ENCODE measurements at places on chromosomes 5 and 9.

DNA sequence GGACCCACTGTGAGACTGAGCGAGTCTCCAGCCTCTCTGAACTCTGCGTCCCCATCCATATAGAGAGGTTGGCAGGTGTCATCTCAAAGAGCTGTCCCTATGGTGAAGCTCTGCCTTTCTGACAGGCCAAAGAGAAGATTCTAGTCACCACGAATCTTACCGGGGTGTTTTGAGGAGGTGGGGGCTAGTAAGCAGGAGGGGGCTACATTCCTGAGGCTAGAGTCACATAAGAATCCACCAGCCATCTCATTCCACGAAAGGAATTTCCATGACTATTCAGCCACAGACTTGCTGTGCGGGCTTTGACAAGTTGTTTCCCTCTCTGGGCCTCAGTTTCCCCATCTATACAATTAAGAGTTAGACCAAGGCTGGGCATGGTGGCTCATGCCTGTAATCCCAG lies 16.3 kb downstream of the PDGFRB start:
- DNase-seq, result no peak

DNA sequence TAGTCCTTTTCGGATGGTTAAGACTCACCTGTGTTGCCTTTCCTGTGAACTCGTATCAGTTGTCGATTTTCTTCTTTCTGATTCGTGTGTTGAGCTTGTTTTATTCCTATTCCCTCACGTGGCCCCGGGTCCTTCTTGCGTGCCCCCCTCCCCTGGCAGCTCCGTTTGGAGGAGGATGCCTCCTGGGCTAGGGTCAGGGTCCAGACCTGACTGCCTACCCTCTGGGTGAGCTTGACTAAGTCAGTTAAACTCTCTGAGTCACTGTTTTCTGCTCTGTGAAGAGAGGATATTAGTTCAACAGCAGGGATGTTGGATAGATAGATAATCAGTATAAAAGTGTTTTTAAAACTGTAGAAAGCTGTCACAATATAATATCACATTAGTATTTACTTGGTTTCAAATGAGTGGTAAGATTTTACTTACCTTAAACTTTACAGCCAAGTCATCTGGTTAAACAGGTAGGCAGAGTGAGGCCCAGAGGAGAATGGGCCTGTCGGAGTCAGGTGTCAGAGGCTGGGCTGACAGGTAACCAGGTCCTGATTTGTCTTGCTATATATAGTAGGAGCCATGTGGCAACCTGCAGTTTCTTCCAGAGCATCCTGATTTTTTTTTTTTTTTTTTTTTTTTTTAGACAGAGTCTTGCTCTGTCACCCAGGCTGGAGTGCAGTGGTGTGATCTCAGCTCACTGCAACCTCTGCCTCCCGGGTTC lies 24.2 kb downstream of the PPARGC1B start:
- DNase-seq, result no peak

- no peak for DNase-seq
These were observed 5.0 kb upstream of the GPRIN1 start for GRCh38 chr5:176614805-176615478.

DNA sequence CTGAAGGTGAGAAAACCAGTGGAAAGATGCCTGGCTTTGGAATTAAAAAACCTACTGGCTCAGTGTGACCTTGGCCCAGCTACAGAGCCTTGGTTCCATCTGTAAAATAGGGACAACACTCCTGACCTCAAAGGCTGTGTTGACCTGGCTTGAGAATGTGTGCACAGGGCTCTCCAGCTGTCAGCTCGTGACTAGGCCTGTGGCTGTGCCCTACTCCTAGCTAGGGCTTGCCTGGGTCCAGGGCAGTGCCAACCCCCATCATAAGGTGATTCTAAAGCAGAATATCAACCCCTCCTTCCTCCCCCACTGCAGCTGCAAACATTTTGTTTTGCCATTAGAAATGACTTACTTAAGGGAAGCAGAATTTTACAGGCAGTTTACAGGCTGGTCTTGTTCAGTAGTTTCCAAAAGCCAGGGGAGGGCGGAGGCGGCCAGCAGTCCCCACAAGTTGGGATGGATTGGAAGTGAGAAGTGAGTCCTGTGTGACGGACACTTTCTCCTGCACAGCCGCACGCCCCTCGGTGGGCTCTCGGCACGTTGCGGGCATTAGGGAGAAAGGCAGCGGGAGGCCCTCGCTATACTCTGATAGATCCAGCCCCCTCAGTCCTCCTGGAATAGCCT lies 7.3 kb downstream of the PITX1 start:
- no peak for DNase-seq

DNA sequence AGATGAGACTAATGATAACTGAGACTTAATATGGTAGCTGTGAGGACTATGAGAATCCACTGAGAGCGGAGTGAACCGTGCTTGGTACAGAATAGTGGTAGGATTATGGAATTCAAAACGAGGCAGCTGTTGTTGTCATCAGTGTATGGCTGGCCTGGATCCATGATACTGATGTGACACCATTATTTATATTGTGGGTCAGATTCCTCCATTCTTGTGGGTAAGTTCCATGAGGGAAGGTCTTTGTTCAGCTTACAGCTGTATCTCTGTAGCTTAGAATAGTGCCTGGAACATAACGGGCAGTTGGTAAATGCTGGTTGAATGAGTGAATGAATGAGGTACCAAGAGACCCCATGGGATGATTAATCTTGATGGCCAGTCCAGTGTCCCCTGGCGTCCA lies 61.8 kb downstream of the ACER2 start:
- DNase-seq, result no peak

DNA sequence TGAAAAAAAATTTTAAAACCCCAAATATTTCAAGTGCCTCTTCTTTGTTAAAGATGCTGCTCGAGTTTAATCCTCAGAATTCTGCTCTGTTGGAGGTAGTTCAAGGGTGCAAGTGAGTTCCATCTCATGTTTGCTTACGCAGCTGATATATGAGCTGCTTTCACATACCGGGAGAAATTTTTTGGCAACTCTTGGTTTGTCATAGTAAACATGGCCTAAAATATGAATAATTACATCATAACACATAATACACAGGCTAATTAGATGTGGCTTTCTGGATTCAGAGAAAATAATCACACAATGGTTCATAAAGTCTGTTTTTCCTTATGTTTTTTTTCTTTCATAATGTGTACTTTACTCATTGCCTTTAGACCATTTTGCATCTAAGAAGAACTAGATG lies 1134.1 kb downstream of the PTPRD start:
- no peak for DNase-seq

DNA sequence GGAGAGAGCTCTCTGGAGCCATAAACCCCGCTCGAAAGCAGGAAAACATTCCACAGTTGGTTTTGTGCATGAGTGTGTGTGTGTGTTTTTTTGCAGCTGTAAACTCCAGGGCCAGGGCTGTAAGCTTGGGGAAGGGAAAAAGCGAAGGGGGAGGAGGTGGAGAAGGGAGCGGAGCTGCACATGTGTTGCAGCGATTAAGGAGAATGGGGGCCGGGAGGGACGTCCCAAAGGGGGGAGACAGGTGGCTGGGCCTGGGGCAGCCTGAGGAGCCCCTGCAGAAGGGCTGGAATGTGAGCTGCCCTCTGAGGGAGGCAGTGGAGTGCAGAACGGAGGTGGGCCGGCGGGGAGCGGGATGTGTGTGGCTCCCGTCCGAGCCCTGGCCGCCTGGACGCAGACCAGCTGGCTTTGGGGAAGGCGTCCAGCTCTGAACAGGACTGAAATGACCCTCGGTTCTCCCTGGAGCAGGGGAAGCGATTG lies 2.7 kb upstream of the MYMK start:
- DNase-seq, result no peak

- no peak for DNase-seq
These were observed 162.1 kb downstream of the CCDC192 start for GRCh38 chr5:127865273-127865672.

DNA sequence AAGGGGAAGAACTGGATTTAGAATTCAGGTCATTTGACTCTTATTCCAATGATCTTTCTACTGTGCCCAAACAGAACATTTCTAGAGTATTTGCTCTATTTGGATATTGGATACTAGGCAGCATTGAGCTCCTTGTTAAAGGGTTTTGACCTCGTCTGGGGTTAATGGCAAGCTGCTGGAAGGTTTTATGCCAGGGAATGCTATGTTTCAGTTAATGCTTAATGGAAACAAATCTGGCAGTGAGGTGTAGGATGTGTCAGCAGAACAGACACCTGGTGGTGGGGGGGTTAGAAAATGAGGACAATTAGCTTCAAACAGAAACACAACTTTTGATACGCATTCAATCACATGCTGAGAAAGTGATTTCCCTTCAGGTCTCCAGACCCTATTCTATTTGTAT lies 51.5 kb downstream of the AGXT2 start:
- DNase-seq, result no peak

- DNase-seq, result no peak
These were observed 606 bp downstream of the EEIG1 start for GRCh38 chr9:127980060-127980705.

DNA sequence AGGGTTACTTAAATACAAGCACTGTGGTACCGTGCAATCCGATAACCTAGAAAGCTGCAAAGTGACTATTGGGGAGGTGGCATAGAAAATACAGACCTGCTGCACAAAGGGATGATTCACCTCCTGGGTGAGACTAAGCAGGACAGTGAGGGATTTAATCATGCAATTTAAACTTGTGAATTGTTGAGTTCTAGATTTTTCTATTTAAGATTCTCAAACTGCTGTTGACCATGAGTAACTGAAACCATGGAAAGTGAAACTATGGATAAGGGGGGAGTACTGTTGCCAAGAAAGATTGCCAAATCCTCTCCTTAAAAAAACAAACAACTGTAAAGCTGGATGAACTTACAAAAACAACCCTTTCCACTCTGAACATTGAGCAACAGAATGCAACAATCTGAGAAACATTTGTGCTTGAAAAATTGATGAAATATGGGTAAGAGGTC lies 61.5 kb upstream of the NUDT12 start:
- DNase-seq, result no peak

DNA sequence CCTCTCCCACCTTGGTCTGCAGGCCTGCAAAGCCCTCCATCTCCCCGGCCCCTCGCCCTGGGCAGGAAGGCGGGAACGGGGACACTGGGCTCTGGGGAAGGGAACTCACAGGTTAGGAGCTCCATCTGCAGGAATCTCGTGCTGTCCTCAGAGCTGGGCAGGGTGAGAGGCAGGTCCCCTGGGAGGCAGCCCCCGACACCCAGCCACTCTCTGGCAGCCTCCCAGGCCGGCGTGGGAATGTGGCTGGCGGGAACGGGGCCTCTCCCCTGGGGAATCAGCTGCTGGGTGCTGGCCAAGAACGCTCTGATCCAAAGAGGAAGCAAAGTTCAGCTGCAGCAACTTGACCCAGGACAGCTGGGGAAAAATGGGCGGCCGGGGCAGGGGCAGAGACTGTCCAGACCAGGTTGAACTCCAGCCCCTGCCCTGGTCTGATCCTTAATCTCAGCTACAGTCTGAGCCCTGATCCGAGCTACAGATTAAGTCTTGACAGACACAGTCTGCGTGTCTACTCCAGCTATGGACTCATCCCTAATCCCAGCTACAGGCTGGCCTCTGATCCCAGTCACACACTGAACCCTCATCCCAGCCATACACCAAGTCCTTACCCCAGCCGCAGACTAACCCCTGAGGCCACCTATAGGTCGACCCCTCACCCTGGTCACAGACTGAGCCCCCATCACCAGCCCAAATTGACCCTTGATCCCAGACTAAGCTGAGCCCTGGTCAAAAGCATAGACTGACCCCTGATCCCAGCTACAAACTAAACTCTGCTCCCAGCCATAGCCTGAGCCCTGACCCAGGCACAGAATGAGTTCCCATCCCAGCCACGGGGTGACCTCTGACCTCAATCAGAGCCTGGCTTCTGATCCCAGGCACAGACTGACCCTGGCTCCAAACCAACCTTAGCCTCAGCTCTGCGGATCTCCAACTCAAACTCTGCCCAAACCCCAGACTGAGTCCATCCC lies 37.3 kb upstream of the EGFL7 start:
- DNase-seq, result no peak

DNA sequence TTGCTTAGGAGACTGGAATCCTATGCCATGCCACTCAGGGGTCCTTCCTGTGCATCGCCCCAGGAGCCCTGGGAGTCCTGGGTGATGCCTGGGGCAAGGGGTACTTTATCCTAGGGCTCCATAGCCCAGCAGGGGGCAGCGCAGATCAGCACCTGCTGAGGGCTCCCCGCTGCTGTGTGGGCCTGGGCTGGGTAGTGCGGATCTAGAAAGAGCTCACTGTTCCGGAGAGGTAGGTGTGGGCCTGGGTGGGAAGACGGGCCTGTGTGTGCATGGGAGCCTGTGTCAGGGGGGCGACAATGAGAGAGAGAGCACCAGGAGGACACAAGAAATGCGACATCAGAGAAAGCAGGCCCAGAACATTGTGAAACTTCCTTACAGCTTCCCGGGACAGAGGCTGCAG lies 11.4 kb upstream of the DAB2IP start:
- no peak for DNase-seq

- no peak for DNase-seq
These were observed 199.5 kb upstream of the PUM3 start for GRCh38 chr9:3043369-3043768.

- DNase-seq, result no peak
These were observed 84.7 kb downstream of the CSNK1A1 start for GRCh38 chr5:149466457-149466972.

DNA sequence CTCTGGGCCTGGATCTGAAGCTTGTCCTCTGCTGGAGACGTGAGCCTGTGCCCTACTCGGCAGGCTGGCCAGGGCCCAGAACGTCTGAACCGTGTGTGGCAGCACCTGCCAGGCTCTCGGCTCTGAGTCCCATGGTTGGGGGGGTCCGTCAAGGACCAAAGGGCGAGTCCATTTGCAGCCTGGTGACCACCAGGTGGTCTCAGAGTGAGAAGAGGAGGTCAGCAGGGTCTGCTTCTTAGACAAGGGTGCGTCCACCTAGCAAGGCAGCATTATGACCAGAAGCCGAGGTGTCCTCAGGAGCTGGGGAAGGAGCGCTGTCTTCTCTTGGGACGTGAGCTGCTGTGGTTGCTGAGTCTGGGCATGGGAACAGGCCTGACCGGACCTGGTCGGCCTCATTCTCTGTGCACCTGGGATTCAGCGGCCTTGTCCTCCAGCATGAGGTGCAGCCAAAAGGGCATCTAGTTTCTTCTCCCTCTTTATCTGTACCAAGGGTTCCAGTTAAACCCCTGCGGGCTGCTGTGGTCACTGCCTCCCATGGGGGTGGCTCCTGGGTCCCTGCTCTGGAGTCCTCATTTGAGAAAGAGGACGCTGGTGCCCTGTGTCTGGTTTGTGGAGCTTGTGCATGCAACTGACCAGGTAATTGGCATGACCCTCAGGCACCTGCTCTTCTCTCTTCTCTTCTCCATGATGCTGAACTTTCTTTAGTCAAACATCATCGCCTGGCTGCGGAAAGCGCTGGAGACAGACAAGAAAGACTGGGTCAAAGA lies 14.4 kb downstream of the EXOC3 start:
- DNase-seq, result no peak

GRCh38 chr9:14704281-14704680 lies 11.0 kb upstream of the ZDHHC21 start:
- DNase-seq, result no peak

DNA sequence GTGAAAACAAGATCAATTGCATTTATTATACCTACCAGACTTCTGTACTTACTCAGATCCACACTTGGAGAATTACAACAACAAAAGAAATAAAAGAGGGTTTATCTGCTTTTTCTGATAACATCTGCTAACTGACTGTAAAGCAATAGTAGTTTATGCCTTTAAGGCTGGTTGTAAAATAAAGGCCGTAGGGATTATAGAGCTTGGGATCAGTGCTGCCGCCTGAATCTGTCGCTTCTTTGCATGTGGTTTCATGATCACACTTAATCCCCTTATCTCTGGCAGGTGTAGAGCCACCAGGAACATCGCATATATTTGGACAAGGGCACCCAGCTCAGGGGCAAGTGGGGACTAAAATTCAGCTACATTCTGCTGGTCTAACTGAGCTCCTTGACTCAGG lies 146.7 kb downstream of the CCDC192 start:
- no peak for DNase-seq
